ENCODE measurements at places on chromosomes 4 and X.

- no peak for DNase-seq
Observed at GRCh38 chrX:120794525-120794975, 81.1 kb downstream of the CT47B1 start.

- DNase-seq, result no peak
Observed at GRCh38 chr4:169254546-169254983, 16.2 kb downstream of the SH3RF1 start.

- no peak for DNase-seq
Observed at GRCh38 chr4:101706535-101707057, 83.9 kb upstream of the BANK1 start.

GRCh38 chr4:7112656-7113055, 44.8 kb upstream of the GRPEL1 start:
- no peak for DNase-seq

DNA sequence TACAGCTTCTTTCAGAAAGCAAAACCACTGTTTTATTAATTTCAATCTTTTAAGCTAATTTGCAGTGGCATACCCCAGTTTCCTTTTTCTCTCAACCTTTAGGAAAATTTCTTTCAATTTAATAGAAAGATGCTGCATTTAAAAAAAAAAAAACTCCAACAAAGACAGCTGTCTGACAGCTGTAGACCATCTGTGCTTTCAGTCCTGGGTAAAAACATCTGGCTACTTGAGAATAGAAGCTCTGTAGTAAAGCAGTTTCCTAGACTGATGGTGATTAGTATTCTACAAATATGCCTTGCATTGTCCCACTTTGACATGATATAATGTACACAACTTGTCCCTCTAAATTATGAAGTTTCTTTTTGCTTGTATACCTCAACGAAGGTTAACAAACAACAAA, 197.8 kb downstream of the EDA start:
- DNase-seq, result no peak

GRCh38 chr4:74067586-74067985, 29.1 kb upstream of the CXCL3 start:
- no peak for DNase-seq

DNA sequence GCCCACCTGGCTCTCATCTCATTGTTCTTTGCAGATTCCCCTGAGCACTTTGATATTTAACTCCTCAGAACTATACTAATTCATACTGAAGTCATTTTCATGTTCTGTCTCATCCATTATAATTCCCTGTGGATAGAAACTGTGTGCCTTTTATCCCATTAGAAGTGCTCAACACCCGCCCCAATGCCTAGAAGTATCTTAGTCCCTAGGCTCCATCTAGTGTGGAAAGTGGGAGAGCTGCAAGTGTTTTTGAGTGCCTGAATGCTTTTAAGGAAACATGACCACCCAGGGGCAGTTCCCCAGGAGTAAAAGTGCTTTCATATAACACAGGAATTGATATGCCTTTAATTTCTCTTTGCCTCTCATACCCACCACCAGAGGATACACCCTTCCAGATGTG, 117.0 kb downstream of the CHRDL1 start:
- no peak for DNase-seq

- no peak for DNase-seq
Observed at GRCh38 chrX:20228245-20228644, 38.5 kb downstream of the RPS6KA3 start.

- DNase-seq, result no peak
Observed at GRCh38 chr4:117512414-117512813, 427.0 kb upstream of the TRAM1L1 start.

DNA sequence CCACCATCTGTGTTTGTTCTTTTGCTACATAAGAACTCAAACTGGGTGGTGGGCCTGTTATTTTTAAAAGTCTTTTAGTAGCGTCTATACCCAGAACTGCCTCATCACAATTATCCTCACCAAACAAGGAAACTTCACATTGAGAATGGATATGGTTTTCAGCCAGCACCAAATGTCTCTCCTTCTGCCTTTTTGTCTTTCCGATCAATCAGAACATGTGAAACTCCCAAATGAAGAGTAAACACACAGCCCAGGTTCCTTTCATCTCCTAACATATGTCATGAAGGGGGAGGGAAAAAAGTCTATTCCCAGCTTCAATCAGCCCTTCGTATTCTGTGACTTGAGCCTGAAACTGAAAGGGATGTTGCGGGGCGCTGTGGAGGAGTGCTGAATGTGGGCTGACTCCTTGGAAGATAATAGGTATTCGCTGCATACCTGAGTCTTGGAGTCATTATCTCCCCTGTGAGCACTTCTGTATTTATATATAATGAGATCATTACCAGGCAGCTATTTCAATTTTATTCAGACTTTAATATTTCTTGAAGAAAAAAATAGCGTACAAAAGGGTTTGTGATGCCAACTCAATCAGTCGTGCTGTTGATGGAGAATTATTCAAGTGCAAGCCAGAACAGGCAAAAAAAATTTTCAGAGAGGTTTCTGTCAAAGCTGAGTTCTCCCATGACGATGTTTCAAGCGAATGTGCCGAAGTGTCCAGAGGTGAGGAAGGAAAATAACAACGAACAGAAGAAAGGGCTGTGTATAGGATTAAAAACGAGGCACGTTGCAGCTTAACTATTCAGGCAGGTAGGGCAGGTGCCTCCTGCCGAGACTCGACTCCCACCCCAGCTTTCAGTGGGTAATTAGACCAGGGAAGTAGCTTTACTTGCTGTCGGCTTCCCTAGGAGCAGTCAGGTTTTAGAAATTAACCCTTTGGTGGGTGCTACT, 163.9 kb upstream of the NOCT start:
- no peak for DNase-seq

GRCh38 chr4:147586637-147587036, 30.6 kb upstream of the TMEM184C start:
- no peak for DNase-seq

DNA sequence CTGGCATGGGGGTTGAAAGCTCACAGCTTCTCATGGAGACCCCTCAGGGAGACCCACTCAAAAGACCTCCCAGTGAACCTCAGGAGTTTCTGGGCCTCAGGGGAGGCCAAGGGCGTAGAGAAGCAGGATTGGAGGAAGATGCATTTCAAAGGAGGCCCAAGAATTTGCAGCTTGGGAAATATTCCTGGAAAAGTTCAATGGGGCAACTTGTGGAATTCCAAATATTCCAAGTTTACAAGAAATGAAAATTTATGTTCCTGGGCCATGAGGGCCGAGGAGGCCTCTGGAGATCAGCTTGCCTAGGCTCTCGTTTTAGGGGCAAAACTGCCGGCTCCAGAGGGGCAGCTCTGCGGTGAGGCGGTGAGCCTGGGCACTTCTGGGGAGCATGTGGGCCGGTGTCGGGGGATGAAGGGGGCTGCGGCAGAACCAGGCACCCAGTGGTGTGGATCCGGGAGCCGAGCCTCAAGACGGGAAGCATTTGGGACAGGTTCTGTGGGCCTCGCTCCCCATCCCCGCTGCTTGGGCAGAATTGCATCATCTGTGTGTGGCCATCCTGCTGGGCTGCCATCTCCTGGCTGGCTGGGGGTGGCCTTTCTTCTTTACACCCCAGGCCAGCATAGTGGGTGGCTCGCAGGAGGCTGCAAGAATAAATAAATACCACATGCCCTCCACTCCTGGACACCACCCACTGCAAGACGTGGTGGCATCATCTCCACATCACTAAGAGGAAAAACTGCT, 54.6 kb upstream of the GPR78 start:
- no peak for DNase-seq

GRCh38 chr4:28883211-28883610, 1837.0 kb upstream of the PCDH7 start:
- no peak for DNase-seq

DNA sequence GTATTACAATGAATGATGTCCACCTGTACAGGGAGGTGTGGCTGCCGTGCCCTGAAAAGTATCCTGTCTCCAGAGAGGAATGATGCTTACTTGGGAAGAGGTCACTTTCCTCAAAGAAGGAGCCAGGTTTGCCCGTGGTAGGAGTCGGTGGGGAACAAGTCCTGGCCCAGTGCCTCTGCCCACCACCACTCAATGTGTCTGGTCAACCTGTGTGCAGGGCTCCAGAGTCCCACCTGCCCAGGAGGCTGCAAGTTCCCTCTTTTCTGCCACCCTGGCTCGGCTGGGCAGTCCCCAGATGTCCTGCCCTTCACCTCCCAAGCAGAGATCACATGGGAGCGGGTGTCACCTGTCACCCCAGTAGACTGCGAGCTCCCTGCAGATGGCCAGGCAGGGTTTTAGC, 75.4 kb upstream of the C4orf50 start:
- DNase-seq, result no peak

Data from activated naive CD4-positive, alpha-beta T cell treated with Interleukin-2 at 50 U/mL for 16 hours (primary cell).